ENCODE measurements at places on chromosomes 7 and 10. TPM values are rescaled to one million over a fixed set of nuclear protein-coding genes. Genes with fewer than 3 reads are reported as not detected.

DNA sequence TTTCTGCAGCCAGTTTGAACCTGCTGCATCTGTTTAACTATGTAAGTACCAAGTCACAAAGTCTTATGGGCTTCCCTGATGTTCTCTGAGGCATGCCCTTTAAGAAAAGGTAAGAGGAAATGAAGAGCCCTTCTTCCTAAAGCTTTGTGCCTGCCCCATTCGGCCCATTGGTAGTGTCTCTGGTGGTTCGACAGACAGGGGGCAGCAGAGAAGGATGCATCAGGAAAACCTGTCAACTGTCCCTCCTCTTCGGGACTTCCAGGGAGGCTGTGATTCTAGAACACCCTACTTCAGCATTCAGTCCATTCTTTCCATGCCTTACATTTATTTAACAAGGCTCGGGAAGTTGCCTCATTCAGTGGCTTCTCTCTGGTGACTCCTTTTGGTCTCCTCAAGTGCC, 1.9 kb upstream of the SFRP4 start:
- no peak for DNase-seq

DNA sequence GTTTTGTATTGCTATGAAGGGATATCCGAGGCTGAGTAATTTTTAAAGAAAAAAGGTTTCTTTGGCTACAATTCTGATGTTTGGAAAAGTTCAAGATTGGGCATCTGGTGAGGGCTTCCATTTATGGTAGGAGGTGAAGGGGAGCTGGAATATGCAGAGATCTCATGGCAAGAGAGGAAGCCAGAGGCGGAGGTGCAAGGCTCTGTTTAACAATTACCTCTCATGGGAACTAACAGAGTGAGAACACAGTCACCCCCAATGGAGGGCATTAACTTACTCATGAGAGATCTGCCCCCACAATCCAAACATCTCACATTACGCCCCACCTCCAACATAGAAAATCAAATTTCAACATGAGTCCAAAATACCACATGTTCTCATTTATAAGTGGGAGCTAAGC, 62.0 kb downstream of the AKR1D1 start:
- no peak for DNase-seq

DNA sequence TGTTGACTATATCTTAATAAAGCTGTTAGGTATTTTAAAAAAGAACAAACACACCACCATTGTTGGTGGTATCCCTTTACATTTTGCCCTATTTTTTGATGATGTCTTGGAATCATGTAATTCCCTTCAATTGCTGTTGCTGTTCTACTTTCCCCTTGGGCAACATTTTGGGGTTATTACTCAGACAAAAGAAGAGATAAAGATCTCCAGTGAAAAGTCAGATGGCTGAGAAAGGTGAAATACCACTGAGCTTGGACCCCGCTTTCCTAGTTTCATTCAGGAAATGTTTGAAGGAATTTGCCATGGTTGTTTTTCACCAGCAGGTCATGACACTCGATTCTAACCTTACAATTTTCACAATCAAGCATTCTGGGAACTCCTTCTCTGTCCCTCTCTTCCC, 84.6 kb downstream of the MACC1 start:
- DNase-seq = no peak

- no peak for DNase-seq
These were observed 188.8 kb downstream of the PARD3 start for GRCh38 chr10:34626158-34626880.

Gene MYH16
- not detected for total RNA-seq

- no peak for DNase-seq
These were observed 940.7 kb downstream of the NRG3 start for GRCh38 chr10:82815680-82816079.

Gene BICC1
- 28.5 TPM for total RNA-seq

Gene SFXN2
- 6.5 TPM for total RNA-seq

Gene C7orf57
- total RNA-seq = not detected

- no peak for DNase-seq
These were observed 150.2 kb upstream of the FERD3L start for GRCh38 chr7:19295376-19295775.

GRCh38 chr10:24574578-24575155, 149.0 kb downstream of the ARHGAP21 start:
- DNase-seq = no peak

GRCh38 chr7:148695953-148696352, 2.8 kb upstream of the CUL1 start:
- DNase-seq = no peak

DNA sequence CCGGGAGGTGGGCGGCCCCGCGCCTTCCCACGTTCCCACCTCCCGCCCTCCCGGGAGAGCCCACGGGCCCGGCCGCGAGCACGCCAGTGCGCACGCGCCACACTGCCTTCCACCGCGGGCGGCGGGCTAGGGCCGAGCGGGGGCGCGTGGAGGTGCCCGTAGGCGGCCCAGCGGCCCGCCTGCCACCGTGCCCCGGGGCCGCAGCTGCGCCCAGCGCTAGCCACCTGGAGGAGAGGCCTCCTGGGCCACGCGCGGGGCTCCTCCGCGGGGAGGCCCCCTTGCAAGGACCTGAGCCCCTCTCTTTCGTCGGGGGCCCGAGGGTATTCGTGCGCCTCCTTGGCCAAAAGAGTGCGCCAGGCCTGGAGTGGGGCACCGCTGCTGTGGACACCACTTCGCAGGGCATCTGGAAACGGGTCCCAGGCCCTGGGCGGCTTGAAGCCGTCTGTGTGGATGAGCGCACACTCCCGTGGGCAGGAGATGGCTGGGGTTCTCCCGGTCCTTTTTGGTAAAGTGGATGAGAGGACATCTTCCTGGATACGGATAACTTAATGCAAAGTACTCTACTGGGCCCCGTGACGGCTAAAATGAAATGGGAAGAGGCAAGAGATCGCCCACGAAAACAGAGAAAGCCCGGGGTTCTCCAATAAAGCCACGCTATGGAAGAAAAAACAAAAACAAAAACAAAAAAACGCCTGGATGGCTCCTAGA, 9.0 kb upstream of the EBF3 start:
- no peak for DNase-seq

- DNase-seq = no peak
These were observed 234.3 kb downstream of the ADAM12 start for GRCh38 chr10:126153711-126154628.

DNA sequence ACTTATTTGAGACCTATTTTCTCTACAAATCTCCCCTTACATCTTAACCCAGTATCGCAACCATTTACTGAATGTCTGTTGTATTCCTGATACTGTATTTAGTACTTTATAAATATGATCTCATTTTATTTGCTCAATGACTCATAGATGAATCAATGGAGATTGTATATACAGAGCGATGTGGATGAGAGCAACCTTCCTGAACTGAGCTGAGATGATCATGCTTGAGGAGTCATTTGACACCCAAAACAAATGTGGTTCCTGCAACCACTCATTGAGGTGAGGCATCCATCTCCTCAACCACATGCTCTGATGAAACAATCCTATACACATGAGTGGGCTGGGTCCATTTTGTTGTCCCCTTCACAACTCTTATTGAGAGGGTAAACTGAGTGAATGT, 250.0 kb downstream of the CDC14C start:
- no peak for DNase-seq

DNA sequence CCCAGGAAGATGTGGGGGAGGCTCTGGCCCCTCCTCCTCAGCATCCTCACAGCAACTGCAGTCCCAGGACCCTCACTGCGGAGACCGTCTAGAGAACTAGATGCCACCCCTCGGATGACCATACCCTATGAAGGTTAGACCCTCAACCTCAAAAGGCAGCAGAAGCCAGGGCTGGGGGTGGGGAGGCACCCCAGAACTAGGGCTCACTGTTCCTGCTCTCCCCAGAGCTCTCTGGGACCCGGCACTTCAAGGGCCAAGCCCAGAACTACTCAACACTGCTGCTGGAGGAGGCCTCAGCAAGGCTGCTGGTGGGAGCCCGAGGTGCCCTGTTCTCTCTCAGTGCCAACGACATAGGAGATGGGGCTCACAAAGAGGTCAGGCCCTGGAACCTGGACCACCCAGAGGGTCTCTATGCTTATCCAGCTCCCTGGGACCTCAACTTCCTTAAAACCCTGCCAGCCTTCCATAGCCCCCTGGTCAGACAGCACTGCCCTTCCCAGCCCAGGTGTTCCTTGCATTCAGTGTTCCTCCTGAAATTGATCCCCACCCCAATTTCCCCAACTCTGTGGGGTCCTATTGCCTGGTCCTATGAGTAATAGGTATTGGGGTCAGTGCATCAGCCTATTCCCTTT, 3.7 kb downstream of the SEMA4G start:
- DNase-seq = peak; percentile 64

GRCh38 chr10:68516766-68517165, 10.6 kb downstream of the SLC25A16 start:
- no peak for DNase-seq

DNA sequence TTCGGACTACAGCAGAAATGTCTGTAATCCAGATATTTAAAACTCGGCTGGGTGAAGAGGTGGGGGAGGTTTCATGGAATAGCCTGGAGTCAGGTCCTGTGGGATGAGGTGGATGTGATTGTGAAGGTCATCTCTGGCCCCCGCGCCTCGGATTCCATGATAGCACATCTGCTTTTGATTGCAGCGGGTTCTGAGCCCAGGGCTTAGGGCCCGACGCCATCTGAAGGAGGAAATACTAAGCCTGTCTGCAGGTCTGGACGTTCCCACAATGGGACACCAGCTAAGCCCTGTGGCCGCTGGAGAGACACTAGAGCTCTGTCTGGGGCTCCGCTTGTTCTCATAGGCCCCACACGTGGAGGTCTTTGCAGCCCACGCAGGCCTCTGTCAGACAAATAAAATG, 328.7 kb downstream of the CXCL12 start:
- no peak for DNase-seq

GRCh38 chr7:66769833-66770512, 29.4 kb downstream of the RABGEF1 start:
- DNase-seq = no peak

Gene STAMBPL1
- total RNA-seq = 4.4 TPM

Gene CNNM1
- 0.24 TPM for total RNA-seq

- no peak for DNase-seq
These were observed 47.9 kb downstream of the MTPN start for GRCh38 chr7:135929249-135929648.

DNA sequence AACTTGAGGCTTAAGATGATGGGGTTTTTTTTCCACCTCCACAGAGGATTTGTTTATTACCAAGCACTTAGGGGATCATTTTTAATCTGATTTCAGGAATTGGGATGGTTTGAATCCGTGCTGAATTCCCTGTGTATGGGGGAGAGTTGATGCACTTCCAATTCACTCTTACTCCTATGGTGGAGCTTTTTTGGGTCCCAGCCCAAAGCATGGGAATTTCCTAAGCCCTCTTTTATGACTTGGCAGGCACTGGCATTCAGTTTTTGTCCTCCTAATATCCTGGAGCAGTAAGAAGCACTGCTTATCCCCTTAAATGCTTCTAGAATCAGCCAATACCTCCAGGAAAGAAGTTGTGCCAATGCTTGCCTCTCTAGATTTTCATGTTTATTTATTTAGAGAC, 78.7 kb downstream of the HYCC1 start:
- no peak for DNase-seq

DNA sequence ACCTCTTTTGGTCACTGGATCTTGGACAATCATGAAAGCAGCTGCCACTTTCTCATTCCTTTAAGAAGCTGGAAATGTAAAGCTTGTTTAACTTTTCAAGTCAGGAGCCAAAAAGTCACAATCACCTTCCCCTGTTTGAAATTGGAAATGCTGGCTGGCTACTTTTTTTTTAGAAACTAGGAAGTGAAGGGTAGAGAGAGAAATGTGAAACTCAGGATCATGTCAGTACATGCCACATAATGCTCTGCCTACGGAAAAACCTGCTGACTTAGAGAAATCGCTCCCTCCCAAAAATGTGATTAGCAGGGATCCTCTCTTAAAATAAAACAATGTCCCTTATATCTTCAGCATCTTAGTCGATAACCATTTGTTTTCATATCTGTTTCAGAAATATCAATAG, 188.4 kb upstream of the C7orf33 start:
- no peak for DNase-seq

Gene SLC26A4
- 0.60 TPM for total RNA-seq

- DNase-seq = no peak
These were observed 18.1 kb upstream of the GPR141 start for GRCh38 chr7:37665352-37666022.

Gene GPR85
- total RNA-seq = 1.2 TPM

Gene RPEL1
- total RNA-seq = not detected

Gene OR2A42
- not detected for total RNA-seq

DNA sequence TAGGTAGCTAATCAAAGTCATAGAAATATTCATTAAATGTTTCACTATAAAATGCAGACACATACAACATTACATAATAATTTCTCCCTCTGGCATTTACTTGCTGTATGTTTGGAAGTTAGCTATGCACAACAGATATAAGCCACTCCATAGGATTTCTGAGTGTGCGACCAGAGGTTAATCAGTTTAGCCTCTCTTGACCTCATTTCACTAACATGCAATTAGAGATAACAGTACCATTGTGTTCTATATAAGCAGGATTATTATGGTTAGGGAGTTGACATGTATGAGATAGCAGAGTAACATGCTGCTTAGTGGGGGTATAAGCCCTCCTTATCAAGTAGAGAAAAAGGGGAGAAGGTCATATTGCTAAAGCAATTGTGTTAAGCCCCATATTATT, 26.4 kb downstream of the GLUD1 start:
- no peak for DNase-seq

GRCh38 chr7:108451296-108451848, 4.9 kb downstream of the NRCAM start:
- DNase-seq = no peak

Gene SLC26A5
- not detected for total RNA-seq

- no peak for DNase-seq
These were observed 13.6 kb downstream of the MRPS33 start for GRCh38 chr7:141001122-141001521.

DNA sequence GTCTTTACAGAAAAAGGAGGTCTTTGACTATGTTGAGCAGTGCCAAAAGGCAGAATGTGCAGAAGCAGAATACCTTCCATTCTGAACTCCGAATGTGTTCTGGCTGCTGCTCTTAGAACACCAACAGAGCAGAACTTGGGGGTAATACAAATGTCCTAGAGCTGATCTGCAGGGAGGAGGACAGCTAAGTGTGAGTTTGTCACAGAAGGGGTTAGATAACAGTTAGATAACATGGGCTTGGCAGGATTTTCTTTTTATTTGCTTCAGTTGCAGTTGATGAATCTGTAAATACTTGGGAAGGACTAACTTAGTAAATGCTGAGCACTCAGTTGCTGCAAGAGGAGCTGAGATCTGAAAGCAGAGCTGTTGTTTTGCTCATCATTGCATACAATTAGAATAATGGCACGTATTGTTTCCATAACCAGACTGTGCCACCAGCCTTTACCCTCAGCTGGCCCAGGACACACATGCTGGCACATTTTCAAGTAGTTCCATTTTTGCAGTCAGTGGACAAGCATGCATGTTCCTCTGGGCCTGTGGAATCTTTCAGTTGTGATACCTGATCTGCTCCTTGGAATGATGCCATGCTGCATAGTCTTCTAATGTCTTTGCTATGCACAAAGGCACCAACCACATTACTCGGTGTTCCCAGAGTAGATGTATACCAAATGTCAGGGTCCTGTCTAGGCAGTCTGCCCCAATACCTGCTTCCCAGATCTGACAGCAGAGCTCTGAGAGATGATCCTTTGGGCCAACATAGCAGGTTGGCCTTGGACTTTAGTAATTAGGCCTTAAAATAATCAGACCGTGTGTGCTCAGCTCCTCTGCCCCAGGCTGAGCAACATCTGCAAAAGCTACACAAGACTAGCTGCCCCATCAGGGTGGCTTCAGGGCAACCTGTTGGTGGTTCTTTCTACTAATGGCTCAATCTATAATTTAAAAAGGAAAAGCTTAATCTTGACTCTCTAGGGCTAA, 55.7 kb downstream of the GSDME start:
- no peak for DNase-seq

GRCh38 chr7:17019106-17019505, 137.3 kb upstream of the AGR3 start:
- no peak for DNase-seq
